ENCODE measurements at places on chromosomes 13 and 19. TPM values are rescaled to one million over a fixed set of nuclear protein-coding genes. Genes with fewer than 3 reads are reported as not detected.
A peak's percentile ranks its signal among the peaks of the same experiment; 100 is the strongest.

GIPR gene
- 0.07 TPM for total RNA-seq

DNA sequence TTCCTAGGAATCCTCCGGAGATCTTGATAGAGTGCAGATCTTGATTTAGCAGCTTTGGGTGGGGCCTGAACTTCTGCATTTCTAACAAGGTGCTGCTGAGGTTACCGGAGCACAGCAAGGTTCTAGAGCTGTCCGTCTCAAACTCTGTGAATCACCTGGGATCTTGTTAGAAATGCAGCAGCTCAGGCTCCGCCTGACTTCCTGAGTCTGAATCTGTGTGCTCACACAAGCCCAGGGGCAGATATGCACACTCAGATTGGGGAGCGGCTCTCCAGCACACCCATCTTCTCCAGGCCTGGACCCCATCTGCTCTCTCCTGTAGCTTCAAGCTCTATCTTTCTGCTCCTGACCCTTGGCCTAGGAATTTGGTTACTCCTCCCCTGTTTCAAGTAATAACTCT, 3.5 kb upstream of the TEX26 start:
- DNase-seq, result no peak

SYDE1 gene
- 7.4 TPM for total RNA-seq

DNA sequence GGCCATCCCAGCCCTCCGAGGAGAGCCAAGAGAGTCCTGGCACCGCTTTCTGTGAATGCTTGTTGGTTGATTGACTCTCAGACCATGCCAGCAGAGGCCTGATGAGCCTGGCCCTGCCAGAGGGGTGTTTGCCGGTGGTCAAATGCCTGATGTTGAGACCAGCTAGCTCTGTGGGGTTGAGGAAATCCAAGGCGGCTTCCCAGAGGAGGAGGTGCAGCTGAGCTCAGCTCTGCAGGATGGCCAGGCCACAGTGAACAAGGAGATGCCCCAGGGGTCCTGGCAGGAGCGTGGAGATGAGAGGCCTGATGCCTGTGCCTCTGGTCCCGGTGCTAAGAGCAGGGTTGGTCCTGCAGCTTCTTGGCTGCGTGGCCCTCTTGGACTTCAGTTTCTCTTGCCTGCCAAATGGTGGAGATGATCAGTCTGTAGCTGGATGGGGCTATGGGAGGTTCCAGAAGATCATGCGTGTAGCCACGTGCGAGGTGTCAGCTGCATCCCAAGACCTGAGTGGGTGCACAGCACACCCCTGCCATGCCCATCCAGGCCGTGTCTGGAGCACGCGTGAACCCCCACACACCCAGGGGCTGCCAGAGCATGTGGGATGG, 16.8 kb downstream of the NFIC start:
- DNase-seq, result peak; percentile 88

GRCh38 chr13:93151277-93151676, 75.3 kb upstream of the GPC6 start:
- no peak for DNase-seq

DNA sequence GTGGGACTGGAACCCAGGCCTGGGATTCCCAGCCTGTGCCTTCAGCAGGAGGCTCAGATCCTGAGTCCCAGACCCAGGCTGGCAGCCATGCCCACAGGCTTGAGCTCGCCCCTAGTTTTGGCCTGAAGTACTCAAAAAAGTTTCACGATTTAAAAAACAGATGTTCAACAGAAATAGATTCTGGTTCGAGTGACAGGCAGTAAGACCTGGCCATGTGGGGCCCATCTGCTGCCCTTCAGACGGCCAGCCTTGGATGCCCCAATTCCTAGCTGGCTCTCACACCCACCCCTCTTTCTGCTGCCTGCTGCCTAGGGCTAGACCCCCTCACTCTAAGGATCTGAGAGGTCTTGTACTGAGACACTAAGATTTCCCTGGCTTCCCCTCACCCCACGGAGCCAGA, 2.8 kb upstream of the DMPK start:
- no peak for DNase-seq

FFAR1 gene
- total RNA-seq, result not detected

GRCh38 chr19:37763488-37763887, 15.9 kb downstream of the ZNF573 start:
- DNase-seq, result no peak

DNA sequence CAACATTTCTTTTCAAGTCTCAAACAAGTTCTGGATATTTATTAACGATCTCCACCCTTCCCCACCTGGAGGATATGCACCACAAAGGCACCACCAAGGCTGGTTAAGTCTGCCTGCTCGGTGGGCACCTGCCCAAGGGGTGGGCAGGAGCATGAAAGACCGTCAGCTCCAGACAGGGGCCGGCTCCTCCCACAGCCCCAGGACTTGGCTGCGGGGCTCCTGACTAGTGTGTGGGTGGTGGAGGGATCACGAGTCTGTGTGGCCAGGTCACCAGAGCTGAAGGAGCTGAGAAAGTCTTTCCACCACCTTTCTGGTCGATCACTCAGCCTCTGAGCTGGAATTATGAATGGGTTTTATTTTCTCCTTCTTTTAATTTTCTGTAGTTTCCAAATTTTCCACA, 7.8 kb downstream of the SLC7A1 start:
- DNase-seq, result no peak

LGI4 gene
- 1.8 TPM for total RNA-seq

DNA sequence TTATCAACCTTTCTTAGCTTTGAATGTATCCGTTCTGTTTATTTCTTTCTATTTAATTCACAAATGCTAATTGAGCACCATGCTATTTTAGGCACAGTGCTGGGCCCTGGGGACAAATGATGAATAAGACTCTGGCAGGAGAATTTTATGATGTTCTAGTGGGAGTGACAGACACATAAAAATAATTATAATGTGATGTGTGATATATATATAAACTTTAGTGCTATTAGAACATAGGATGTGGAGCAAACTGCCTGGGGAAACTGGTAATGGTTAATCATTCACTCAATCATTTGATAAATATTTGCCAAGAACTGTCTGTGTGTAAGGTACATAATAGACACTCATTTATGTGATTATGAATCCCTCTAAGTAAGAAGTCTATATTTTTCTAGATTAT, 50.7 kb upstream of the FRY start:
- no peak for DNase-seq

DNA sequence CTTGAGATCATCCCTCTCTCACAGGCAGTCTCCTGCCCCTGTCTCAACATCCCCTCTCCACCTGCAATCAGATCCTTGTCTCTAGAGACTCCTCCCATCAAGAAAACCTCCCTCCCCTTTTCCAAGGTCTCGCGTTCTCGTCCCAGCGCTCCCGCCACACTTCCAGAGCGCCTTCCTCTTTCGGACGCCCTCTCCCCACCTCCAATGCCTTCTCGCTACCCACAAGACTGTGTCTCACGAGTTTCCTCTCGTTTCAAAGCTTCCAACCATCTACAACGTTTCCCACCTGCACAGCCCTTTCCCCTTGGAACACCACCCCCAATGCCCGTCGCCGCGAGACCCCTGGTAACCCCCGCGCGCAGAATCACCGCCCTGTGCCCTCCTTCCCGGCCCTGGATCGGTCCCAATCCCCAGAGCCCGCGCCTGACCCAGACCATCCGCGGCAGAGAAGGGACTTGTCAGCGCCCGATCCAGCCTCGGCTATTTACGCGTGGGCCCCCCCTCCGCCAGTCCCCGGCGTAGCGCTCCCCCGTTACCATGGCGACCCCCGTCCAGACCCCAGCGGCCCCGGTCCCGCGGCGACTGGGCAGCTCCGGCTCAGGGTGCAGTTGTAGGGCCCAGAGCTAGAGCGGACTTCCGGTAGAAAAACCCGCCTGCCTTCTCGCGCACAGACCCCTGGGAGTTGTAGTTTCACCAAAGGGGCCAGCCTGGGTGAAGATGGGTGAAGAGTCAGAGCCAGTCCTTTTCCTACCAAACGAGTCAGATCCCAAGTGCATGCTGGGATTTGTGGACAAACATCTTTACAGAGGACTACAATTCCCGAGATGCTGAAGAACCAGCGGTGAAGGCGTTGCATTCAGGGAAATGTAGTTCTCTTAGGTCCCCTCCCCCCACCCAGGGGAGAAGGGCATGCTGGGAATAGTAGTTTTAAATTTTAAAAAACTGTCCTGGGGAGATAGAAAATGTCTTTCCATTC, at the start of gene AP2S1:
AP2S1 (minus strand) TSS at position 619 of the 976 bp plus-strand sequence; CDS start at position 539, 80 bp downstream.
- peak; percentile 95 for DNase-seq

DNA sequence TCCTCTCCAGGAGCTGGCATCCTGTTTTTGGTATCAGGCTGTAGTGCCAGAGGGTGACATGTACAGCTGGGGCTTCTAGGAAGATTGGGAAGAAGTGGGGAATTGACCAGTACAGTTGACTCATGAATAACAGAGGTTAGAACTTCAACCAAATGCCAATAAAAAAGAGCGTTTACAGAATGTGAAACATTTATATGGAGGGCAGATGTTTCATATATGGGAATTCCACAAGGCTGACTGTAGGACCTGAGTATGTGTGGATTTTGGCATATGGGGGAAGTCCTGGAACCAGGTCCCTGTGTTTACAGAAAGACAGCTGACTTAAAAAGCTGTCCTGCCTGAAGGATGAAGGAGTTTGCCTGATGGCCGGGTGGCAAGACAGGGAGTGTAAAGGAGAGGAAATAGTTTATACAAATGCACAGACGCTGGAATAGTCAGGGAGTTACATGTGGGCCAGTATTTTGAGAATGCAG, 5.2 kb downstream of the CHAMP1 start:
- DNase-seq, result no peak

- DNase-seq, result peak; percentile 56
These were observed 41.9 kb downstream of the TBC1D4 start for GRCh38 chr13:75440100-75440499.

GRCh38 chr13:95931300-95932025, 121.7 kb downstream of the UGGT2 start:
- no peak for DNase-seq

- DNase-seq, result no peak
These were observed 153.5 kb downstream of the HS6ST3 start for GRCh38 chr13:96243376-96243775.

KBTBD7 gene
- total RNA-seq, result 3.0 TPM

- DNase-seq, result no peak
These were observed 9.6 kb upstream of the ZNRF4 start for GRCh38 chr19:5445561-5446055.

GRCh38 chr13:20495087-20496023, 30.3 kb downstream of the CRYL1 start:
- DNase-seq, result no peak

MKNK2 gene
- 113 TPM for total RNA-seq

ZNF490 gene
- 4.6 TPM for total RNA-seq

CAPN12 gene
- total RNA-seq, result 32.4 TPM
